ENCODE measurements at places on chromosomes 7 and 10.
A peak's percentile ranks its signal among the peaks of the same experiment; 100 is the strongest.

DNA sequence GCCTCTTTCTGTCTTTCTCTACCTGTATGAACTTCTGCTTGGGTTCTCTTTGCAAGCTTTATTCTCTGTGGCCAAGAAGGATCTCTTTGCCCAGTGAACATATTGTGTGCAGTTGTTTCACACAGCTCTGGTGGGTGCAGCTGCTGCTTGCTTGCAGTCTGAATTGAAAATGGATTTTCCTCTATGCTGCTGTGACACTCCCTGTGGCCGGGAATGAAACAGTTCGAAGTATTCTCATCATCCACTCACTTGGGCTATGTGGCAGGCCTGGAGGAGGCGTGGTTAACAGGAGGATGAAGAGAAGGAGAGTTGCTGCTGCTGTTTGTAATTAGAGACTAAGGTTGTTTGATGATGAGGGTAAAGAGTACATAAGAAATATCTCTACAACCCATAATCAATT, 28.4 kb upstream of the ITGA8 start:
- no peak for DNase-seq

DNA sequence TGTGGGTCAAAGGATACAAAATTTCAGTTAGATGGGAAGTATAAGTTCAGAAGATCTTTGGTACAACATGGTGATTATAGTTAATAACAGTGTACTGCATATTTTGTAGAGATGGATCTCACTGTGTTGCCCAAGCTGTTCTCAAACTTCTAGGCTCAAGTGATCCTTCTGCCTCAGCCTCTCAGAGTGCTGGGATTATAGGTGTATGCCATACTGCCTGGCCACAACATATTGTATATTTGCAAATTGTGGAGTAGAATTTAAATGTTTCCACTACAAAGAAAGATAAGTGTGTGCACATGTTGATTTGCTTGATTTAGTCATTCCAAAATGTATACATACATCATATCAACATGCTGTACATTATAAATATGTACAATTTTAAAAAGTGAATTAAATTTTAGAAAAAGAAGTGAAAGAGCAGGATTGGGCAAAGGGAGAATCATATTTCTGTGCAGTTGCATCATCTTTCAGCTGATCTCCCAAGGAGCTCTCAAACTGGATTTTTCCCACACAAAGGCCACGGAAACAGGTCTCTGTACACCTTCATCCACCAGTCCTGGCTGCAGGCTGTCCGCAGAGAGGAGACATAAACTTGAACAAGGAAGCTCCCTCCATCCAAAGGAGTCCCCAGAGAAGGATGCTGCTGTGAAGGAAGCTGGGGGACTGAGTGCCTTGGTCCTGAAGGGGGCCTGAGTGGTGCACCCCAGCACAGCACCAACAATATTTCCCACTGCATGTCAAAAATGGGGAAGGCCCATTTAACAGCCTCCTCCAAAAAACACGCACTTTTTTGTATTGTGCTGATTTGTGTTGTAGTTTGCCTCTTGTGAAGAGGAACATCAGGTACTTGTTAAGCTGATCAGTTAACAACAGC, 217.1 kb upstream of the GHITM start:
- no peak for DNase-seq

DNA sequence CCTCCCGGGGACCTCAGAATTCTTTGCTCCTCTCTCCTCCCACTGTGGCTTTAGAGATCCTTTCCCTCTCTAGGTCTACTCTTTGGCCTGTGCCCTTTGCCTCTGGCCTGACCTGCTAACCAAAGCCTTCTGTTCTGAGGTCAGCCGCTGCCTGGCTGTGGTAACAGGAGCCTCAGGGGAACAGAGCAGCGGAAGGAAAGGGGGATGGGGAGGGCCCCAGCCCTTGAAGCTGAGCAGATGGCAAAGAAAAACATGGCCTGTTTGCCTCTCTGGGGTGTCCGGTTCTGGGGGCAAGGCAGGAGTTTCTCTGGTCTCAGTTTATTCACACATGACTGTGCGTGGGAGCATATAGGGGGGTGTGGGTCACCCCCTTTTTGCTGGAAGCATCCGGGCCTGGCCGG, 28.2 kb downstream of the COL26A1 start:
- DNase-seq = peak; percentile 14

GRCh38 chr10:5467207-5467535, 32.2 kb downstream of the CALML5 start:
- no peak for DNase-seq

DNA sequence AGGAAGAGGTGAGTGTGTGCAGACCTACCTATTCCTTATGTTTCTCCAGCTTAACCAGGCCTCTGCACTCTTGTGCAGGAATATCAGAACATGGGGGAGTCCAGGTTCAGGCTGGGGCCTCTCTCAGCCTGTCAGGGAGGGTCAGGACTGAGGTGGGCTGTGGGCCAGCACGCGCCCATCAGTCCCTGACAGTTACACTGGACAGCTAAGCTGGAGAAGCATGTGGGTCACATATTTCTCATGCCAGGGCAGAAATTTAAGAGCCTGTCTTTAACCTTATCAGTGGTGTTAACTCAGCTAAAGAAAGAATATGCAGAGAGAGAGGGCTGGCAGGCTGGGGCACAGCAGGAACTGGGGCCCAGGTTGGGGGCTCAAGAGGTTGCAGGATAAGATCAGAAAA, 8.7 kb upstream of the POLD2 start:
- no peak for DNase-seq

- DNase-seq = no peak
Observed at GRCh38 chr7:101125989-101126650, 784 bp upstream of the SERPINE1 start.

DNA sequence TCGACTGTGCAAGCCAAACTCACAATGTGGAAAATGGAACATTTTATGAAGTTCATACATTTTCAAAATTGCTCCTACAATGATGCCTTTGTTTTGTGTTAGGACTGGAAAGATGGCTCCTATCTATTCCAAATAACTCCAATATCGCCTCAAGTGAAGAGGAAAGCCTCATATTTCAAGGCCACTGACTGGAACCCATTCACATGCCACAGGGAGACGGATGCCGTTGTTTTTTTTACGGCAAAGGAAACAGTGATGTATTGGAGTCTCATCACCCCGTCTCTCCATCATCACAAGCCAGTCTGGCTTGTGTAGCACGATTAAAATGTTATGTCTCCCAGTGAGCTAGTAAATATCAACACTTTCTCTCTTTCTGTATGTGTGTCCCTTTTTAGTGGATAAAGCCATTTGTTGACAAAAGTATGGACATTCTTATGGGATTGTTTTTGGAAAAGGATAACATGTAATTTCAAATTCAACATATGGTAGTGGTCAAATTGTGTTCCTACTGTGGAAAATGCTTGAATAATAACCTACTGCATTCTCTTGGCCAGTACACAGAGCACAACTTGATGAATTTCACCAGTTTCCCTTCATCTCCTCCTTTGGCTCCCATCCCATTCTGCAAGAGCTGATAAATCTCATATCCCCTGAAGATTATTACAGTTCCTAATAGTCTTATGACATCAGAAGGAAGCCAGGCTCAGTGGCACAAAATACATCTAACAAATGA, 109.5 kb upstream of the PITRM1 start:
- no peak for DNase-seq

DNA sequence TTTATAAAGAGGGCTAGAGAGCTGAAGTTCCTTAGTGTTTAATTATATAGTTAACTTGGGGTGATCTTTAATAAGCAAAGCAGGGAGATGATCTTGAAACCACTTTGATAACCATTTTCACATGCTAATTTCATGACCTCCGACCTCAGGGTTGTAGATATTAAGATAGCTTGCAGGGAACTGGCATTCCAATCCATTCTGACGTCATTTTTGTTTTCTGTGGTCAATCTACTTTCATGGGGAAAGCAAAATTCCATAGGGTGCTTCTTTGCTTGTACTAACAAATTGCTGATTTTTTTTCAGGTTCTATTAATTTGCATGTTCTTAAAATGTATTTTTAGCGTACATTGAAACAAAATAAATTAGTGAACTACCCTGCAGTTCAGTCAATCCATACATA, 139.3 kb downstream of the CDCA7L start:
- DNase-seq = no peak

GRCh38 chr7:91814189-91814588, 66.3 kb downstream of the MTERF1 start:
- no peak for DNase-seq

DNA sequence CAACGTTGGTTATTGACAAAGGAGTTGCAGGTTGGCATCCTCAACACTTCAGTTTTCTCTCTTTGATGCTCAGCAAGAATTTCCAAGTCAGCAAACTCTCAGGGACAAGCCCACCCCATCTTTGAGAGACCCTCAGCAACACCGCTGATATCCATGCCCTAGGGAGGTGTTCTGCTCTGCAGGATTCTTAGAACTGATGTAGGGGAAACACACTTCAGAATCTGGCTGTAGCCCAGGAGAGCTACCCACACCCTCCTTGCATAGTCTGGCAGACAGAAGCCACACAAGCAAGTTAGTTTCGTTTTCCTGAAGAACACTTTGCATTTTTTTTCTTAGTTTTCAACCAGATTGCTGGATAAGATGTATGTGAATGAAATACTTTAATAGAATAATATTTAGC, 822 bp downstream of the SAMD9L start:
- peak; percentile 4 for DNase-seq

DNA sequence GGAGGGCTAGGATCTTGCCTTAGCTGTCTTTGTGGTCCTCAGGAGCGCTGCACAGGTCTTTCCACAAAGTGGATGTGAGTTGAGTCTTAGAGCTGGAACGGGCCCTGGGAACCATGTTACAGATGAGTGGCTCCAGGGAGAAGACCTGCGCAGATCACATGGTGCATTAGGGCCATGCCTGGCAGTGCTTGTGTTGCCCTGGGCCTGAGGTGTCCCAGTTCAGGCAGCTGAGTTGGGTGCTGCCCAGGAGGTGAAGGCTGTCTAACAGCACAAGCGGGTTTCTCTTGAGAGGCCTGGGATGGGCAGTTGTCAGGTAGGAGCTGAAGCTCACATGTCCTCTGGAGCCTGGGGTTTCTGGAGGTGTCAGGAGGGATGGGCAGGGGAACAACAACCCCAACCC, 33.7 kb upstream of the ANKRD2 start:
- no peak for DNase-seq

DNA sequence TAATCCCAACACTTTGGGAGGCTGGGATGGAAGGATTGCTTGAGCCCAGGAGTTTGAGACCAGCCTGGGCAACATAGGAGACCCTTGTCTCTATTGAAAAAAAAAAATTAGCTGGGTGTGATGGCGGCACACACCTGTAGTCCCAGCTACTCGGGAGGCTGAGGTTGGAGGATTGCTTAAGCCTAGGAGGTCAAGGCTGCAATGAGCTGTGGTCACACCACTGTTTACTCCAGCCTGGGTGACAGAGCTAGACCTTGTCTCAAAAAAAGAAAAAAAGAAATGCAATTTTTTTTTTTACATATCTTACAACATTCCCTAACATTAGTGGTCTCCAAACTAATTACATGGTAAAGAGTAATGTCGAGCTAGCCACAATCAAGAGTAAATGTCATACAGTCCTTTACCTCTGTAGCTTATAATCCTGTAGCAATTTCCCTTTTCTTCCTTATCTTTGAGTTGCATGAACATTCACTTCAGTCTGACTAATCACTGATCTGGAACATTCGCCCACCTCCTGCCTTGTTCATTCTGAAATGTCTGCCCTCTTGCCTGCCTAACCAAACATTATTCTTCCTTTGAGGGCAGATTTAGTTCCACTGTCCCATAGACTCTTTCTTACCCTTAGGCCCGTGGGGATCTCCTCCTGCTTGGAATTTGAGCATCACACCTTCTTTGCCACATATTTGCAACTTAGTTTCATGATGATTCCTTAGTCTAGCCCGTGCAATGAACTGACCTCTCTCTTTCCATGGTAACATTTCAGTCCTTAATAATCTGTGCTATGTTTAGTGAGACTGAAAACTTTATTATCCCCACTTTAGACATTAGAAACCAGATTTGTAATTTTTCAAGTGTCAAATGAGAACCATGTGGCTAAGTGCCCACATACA, 4.8 kb upstream of the VCL start:
- no peak for DNase-seq

DNA sequence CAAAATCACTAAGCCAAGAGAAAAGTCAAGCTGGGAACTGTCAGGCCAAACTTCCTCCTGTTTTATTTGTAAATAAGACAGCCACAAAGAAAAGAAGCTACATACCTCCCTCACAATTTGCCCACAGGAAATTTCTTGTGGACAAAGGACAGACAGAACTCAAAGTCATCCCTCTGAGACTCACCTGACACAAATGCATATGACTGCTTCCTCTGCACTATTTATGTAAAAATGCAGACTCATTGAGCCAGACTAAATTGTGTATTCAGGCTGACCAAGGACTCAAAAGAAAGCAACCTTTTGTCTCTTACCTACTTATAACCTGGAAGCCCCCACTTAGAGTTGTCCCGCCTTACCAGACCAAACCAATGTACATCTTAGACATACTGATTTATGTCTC, 11.8 kb downstream of the TOMM7 start:
- no peak for DNase-seq

DNA sequence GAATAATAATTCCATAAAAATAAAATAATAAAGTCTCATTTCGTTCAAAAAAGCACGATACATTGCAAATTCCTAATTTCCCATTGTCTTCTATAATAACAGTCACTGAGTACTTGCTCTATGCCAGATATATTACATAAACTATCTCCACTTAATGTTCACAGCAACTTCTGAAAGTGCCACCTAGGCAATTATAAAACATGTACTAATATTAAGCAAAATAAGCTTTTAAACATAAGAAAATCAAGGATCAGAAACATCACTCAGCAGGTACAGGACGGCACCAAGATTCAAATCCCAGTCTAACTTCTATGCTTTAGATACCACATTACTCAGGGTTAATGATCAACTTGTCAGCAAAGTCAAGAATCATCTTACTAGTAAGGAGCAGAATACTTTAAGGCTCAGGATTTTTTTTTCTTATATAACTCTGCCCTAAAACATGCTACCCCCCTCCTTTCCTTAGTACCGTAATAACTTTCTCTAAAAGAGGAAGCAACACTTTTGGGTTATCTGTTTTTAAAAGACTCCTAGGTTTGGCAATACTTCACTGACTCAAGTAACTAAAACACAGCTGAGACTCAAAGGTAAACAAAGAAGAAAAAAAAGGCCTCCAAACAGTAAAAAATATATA, 51.3 kb downstream of the USP6NL start:
- DNase-seq = no peak

DNA sequence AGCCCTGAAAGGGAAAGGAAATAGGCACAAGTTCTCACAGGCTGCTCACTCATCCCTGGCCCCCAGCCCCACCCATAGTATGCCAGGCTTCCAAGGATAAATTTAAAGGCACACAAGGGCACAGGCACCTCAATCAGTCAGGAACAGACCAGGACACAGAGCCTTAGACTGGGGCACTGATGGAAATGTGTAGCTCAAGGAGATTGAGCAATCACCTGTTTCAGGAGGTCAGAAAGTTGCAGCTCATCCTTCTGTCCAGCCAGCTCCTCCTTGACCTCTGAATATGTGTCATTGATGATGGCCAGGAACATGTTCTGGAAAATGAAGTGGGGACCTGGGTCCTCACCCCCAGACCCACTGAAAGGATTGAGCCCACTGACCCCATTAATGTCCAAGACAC, 6.6 kb upstream of the BLOC1S2 start:
- no peak for DNase-seq

DNA sequence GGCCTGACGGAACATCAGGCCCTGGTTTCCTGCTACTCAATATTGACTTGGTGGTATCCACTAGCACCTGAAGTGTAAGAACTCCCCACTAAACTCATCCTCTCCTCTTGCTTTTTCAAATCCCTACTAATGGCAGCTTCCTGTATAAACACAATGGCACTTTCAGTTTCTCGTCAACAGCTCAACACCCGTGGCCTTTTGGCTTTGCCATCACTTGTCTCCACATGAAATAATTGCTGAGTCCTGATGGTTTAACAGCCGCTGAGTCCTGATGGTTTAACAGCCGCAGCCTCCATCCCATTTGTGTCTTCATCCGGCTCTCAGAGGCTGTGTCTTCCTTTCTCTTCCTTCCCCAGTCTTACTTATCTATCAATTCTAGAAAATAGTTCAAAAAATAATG, 261.4 kb upstream of the PITRM1 start:
- DNase-seq = no peak

Data from stimulated activated CD4-positive, alpha-beta T cell treated with anti-CD3 and anti-CD28 coated beads, TNF-alpha, amount 100 ng/mL, for 24 hours (primary cell).